ENCODE measurements at places on chromosomes 2 and 18.

GRCh38 chr18:63271881-63272299, 47.7 kb downstream of the BCL2 start:
- DNase-seq: no peak

- no peak for DNase-seq
These were observed 145.9 kb upstream of the COPS8 start for GRCh38 chr2:236939721-236940231.

DNA sequence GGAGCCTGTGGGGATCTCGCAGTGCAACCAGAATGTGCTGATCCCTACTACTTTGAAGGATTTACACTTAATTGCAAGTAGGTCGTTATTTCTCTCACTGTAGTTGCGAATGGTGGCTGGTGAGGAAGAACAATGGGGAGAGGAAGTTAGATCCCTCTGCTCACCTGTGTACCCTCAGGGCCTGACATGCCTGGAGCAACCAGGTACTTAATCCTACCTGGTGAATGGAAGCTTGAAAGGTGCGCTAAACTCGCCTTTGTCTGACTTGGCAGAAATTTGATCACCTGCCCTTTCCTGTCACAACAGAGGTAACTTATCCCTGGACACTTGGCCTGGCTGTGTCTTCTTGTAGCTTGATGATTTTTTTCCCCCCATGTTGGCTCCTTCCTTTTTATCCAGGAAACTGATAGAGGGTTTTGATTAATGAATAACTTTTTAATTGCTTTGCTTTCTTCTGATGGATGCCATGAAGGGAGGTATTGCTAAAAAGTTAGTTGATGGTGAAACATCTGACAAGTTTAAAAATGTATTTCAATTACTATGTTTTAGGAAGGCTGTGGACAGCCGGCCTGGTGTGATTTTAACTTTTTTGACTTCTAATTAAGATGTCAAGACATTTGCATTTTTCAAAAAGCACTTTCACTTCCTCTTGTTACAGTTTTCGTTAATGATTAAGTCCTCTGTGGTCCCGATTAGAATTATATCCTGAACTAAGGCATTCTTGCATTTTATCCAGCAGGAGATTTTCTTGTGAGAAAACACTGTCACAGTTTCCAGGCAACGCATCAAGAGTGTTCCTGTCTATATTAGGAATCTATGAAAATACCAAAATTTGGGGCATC, 9.2 kb downstream of the SGPP2 start:
- no peak for DNase-seq

DNA sequence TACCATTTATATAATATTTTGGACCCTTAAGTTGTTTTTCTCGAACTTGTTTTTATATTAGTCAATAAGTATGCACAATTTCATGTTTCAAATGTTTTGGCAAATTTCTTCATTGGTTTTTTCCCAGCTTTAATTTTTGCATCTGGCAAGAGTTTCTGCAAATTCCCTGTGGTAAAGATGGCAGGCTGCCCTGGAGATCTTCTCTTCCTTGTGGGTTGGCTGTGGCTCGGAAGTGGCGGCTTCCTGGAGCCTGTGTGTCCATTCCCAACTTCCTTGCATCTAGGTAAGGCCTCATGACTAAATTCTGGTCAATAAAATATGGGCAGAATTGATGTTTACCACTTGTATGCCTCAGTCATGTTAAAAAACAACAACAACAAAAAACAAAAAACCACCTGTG, 818.6 kb downstream of the EPHA4 start:
- DNase-seq: no peak

GRCh38 chr2:36700311-36700710, 3.8 kb downstream of the VIT start:
- no peak for DNase-seq

DNA sequence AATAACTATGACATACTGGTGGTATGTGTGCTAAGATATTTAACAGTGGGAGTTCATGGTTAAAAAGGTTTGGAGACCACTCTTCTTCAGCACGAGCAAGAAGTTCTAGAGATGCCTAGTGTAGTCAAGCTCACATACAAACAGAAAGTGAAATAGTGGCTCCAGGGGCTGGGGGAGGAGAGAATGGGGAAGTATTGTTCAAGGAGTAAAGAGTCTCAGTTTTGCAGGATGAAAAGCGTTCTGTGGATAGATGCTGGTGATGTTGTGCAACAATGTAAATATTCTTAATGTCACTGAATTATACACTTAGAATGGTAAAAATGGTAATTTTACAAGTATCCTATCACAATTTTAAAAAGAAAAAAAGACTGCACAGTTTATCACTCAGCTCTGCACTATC, 29.0 kb upstream of the EPAS1 start:
- DNase-seq: no peak

DNA sequence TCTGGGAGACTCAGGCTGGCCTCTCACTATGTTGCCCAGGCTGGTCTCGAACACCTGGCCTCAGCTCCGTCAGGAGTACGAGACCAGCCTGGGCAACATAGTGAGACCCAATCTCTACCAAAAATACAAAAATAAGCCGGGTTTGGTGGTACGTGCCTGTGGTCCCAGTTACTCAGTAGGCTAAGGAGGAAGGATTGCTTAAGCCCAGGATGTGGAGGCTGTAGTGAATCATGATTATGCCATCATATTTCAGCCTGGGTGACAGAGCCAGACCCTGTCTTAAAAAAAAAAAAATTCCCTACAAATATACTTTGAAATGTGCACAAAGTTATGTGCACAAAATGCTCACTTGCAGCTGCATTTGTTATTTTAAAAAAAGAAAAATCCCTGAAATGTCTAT, 26.3 kb upstream of the AGAP1 start:
- no peak for DNase-seq

DNA sequence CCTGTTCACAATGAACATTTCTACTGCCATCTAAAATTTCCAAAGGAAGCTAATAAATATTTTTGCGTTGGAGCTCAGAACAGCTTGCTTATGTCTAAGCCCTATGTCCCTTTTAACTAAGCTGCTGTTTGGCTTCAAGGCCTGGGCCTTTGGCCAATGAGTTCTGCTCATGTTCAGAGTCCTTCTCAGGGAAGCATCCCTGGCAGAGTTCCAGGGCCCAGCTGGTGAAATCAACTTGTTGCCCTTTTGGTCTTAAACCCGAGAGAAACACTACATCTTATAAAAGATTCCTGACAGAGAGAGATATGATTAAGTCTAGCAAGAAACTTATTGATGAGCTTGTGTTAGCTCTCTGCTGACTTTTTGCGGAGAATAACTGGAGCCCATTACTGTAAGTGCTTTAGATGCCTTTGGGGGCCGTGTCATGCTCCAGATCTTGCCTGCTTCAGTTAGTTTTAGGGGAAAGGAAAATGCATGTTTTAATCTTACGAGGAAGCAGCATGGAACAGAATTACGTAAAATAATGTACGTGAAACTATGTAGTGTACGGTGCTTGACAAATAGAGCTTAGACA, 102.5 kb upstream of the NOSTRIN start:
- DNase-seq: no peak

GRCh38 chr2:144730711-144731110, 210.8 kb upstream of the ZEB2 start:
- DNase-seq: no peak

DNA sequence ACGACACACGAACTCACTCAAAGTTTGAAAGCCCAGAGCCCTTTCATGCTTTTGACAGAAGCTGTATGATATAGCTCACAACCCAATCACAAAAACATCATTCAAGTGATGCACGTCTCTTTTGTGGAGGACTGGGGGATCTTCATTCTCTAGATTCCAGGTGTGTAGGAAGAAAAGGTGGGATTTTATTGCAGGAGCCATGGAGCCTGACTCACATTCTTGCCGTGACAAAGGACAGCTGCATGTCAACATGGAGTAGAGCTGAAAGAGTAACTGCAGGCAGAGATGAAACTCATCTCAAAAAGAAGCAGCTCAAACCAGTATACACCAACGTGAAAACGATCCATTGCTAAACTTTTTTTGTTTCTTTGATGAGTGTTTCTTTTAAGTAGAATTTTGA, 50.9 kb upstream of the PDE1A start:
- no peak for DNase-seq

DNA sequence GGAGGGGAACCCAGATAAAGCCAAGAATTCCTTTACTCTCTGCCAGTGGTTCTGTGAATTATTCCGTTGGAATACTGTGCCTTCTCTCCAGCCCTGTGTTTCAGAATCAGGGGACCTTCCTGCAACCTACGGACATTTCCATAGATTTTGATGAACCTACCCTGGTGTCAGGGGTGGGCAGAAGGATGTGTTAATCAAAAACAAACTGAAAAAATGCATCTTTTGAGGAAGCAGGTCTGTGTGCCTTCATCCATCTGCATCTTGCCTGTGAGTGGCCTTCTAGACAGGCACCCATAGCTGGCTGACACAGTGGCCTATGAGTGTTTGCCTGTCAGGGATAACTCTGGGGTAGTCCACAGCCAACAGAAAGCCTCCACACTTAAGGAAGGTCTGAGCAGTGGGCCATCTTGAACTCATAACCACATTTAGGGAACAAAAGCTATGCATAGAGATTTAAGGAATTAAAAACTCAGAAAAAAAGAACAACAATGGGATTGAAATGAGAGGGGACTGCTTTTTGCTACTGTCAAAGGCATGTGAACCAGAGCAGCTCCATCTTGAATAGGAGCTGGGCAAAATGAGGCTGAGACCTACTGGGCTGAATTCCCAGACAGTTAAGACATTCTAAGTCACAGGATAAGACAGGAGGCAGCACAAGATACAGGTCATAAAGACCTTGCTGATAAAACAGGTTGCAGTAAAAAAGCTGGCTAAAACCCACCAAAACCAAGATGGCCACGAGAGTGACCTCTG, 45.9 kb upstream of the ITGA6 start:
- DNase-seq: no peak

All from activated CD4-positive, CD25-positive, alpha-beta regulatory T cell treated with anti-CD3 and anti-CD28 coated beads, Interleukin-2, amount 50 U/mL, for 72 hours (primary cell).